A549 treated with AZD2906 at 1 μM for 4 hours (cell line): ENCODE measurements at places on chromosomes 2 and 18. TPM values are rescaled to one million over a fixed set of nuclear protein-coding genes. Genes with fewer than 3 reads are reported as not detected.

SERPINB12 gene
- not detected in 5 replicates for total RNA-seq

ANKRD30B gene
- total RNA-seq = not detected in 5 replicates

NEB gene
- total RNA-seq = 0.17 to 0.34 TPM (median 0.20 TPM) in 5 replicates

DIPK1C gene
- total RNA-seq = not detected in 5 replicates

RGPD4 gene
- 0.03 to 0.07 TPM (median 0.05 TPM) in 4 of 5 replicates, not detected in the other for total RNA-seq

METTL4 gene
- total RNA-seq = 4.0 to 5.5 TPM (median 5.1 TPM) in 5 replicates

SMAD2 gene
- total RNA-seq = 48.5 to 72.1 TPM (median 58.2 TPM) in 5 replicates

CEP192 gene
- total RNA-seq = 6.8 to 9.2 TPM (median 7.7 TPM) in 5 replicates

NBEAL1 gene
- 3.1 to 5.0 TPM (median 4.0 TPM) in 5 replicates for total RNA-seq

KCNE4 gene
- total RNA-seq = 0.37 to 0.56 TPM (median 0.48 TPM) in 5 replicates

GRHL1 gene
- 0.93 to 1.3 TPM (median 1.1 TPM) in 5 replicates for total RNA-seq

PLA2R1 gene
- 1.7 to 2.8 TPM (median 2.3 TPM) in 5 replicates for total RNA-seq

NIFK gene
- 59.6 to 65.2 TPM (median 63.3 TPM) in 5 replicates for total RNA-seq

MAP3K19 gene
- not detected in 5 replicates for total RNA-seq

SERPINB8 gene
- 8.2 to 11.4 TPM (median 9.6 TPM) in 5 replicates for total RNA-seq

SERPINB11 gene
- total RNA-seq = 0.03 to 0.16 TPM in 2 of 5 replicates, not detected in the others

UGT1A5 gene
- total RNA-seq = 0.03 to 0.09 TPM (median 0.05 TPM) in 3 of 5 replicates, not detected in the others

CTDSP1 gene
- total RNA-seq = 63.7 to 77.1 TPM (median 73.8 TPM) in 5 replicates

STON1 gene
- 0.28 to 0.42 TPM (median 0.39 TPM) in 5 replicates for total RNA-seq

WDCP gene
- total RNA-seq = 12.6 to 14.4 TPM (median 14.2 TPM) in 5 replicates

OTOF gene
- total RNA-seq = 0.11 to 0.26 TPM (median 0.13 TPM) in 5 replicates

CFAP210 gene
- total RNA-seq = 0.27 to 0.35 TPM (median 0.31 TPM) in 5 replicates

KIF1A gene
- 0.51 to 0.84 TPM (median 0.65 TPM) in 5 replicates for total RNA-seq

RAPGEF4 gene
- total RNA-seq = 0.16 to 0.35 TPM (median 0.18 TPM) in 5 replicates

C2orf80 gene
- not detected in 5 replicates for total RNA-seq

CCL20 gene
- total RNA-seq = 3.5 to 6.9 TPM (median 5.9 TPM) in 5 replicates

SNTG2 gene
- total RNA-seq = not detected in 5 replicates

NCL gene
- total RNA-seq = 677 to 741 TPM (median 729 TPM) in 5 replicates

WNT10A gene
- 0.06 to 0.11 TPM (median 0.09 TPM) in 4 of 5 replicates, not detected in the other for total RNA-seq

CTDP1 gene
- total RNA-seq = 14.2 to 17.1 TPM (median 15.9 TPM) in 5 replicates

SCN7A gene
- total RNA-seq = not detected in 5 replicates

CYP27C1 gene
- total RNA-seq = 3.0 to 3.9 TPM (median 3.5 TPM) in 5 replicates

TSPYL6 gene
- not detected in 5 replicates for total RNA-seq

BIN1 gene
- total RNA-seq = 31.2 to 35.4 TPM (median 33.6 TPM) in 5 replicates

SCYGR4 gene
- not detected in 5 replicates for total RNA-seq

PPP1CB gene
- 133 to 199 TPM (median 162 TPM) in 5 replicates for total RNA-seq

PLGLB2 gene
- total RNA-seq = 0.10 to 0.33 TPM (median 0.19 TPM) in 5 replicates

NDUFAF7 gene
- total RNA-seq = 16.7 to 18.4 TPM (median 17.7 TPM) in 5 replicates

CDK15 gene
- total RNA-seq = not detected in 5 replicates

KRTCAP3 gene
- total RNA-seq = 0.47 to 0.72 TPM (median 0.61 TPM) in 4 of 5 replicates, not detected in the other

CNDP1 gene
- total RNA-seq = 0.08 TPM in 1 of 5 replicates, not detected in the others

NOL4 gene
- not detected in 5 replicates for total RNA-seq

NFATC1 gene
- 5.1 to 6.9 TPM (median 6.5 TPM) in 5 replicates for total RNA-seq

VAMP5 gene
- 0.09 to 0.53 TPM (median 0.16 TPM) in 3 of 5 replicates, not detected in the others for total RNA-seq

ZC3H6 gene
- total RNA-seq = 0.17 to 0.45 TPM (median 0.38 TPM) in 5 replicates

CLEC4F gene
- not detected in 5 replicates for total RNA-seq

G6PC2 gene
- not detected in 5 replicates for total RNA-seq

SERPINB10 gene
- not detected in 5 replicates for total RNA-seq

SIX3 gene
- total RNA-seq = 2.7 to 4.3 TPM (median 3.7 TPM) in 5 replicates

PRLH gene
- total RNA-seq = not detected in 5 replicates

TMEM247 gene
- not detected in 5 replicates for total RNA-seq

ALPG gene
- 0.33 to 0.55 TPM (median 0.50 TPM) in 5 replicates for total RNA-seq

FAM168B gene
- total RNA-seq = 78.9 to 89.5 TPM (median 86.1 TPM) in 5 replicates

ZNG1B gene
- total RNA-seq = 37.2 to 43.3 TPM (median 39.3 TPM) in 5 replicates

CRACDL gene
- 3.4 to 4.6 TPM (median 3.7 TPM) in 5 replicates for total RNA-seq
